C1 segment of cervical spinal cord (tissue), 14 donors: ENCODE measurements at places on chromosomes 4 and X.

DNA sequence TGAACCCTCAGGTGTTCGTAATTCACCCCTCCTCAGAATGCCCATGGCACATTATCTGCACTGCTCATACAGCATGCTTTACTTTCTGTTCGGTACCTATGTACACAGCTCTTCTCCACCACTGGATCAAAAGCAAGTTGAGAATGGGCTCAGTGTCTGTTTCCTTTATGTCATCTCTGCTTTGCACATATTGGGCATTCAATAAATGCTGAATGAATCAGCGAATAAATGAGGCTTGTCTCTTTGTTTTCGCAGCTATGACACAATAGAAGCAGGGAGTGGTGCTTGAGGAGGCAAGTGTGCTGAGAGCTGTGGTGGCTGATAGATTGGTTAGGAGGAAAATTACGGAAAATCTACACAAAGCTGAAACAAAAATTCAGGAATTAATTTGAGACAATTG is 109.1 kb upstream of the VMA21 start:
- no peak for DNase-seq

GRCh38 chr4:87406462-87406861 is 15.5 kb upstream of the HSD17B11 start:
- no peak for DNase-seq

- DNase-seq, result no peak
Measured at GRCh38 chrX:13483773-13484172, 85.6 kb upstream of the EGFL6 start.

- DNase-seq, result no peak
Measured at GRCh38 chr4:140082391-140082755, 71.6 kb downstream of the MAML3 start.

- no peak for DNase-seq
Measured at GRCh38 chrX:53950130-53950733, 94.0 kb downstream of the PHF8 start.

DNA sequence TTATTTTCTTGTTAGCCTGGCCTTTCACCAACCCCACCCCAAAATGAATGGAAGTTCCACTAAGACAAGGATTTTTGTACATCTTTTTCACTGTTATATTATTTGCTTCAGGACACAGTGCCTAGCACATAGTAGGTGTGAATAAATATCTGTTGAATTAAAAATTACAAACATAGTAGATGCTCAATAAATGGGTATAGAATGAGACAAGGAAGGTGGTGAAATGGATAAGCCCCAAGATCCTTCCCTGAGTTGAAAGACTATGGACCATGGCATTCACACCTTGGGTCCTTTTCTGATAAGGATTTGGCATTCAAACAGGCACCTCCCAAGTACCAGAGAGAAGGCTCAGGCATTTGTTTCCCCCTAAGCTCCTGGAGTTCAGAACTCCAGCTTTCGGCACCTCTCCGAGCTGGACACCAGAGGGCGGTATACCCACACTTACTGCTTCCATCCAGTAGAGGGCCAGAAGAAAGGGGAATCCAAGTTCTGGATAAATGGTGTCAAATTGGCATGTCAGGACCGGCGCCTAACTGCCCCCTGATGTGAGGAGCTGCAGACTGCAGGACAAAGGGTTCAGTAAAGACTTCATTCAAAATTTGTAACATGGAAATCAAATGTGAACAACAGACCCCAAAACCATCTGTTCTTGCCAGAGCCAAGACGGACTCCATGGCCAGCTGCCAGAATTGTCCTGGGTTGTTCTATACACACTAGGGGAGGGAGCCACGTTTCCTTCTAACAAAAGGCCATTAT is 193.0 kb downstream of the GPC3 start:
- DNase-seq, result peak; percentile 58
